ENCODE measurements at places on chromosomes 5 and 9. TPM values are rescaled to one million over a fixed set of nuclear protein-coding genes. Genes with fewer than 3 reads are reported as not detected.

AGXT2 gene
- total RNA-seq, result not detected

RASEF gene
- total RNA-seq, result 0.41 TPM

- DNase-seq, result no peak
These were observed 91.7 kb upstream of the ADAMTSL1 start for GRCh38 chr9:18382243-18382642.

- no peak for DNase-seq
These were observed 94.6 kb downstream of the PHF2 start for GRCh38 chr9:93671020-93671338.

GRCh38 chr9:94915476-94916450 is 189.3 kb downstream of the AOPEP start:
- DNase-seq, result no peak

DNA sequence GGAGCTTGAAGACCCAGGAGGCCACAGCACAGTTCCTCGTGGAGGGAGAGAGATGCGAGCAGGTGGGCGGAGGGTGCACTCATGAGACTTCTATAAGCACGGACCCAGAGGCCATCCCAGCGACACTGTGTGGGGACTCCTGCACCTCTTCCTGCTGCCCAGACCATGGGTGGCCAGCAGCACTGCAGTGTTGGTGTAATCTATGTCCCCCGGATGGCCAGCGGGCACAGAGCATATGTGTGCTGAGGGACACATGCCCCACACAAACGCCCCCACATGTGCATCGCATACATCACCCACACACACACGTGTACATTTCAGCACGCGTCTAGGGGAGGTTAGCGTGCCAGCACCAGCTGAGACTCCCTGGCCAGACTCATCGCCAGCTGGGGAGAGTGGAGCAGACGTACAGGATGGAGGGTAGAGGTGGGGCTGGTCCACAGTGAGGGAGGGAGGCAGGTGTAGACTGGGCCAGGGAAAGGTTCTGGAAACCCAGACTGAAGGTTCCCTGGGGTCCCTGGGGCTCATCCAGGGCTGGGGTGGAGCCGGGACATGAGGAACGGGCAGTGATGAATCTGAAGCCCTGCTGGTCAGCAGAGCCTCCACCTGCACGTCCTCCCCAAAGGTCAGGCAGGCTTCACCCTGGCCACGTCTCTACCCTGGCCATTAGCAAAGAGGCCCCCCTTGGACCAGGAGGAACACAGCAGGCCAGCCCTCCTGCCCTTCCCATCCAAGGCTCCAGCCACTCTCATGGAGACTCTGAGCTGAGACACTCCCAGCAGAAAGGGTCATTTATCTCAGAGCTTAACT is 27.6 kb downstream of the ADAMTS2 start:
- no peak for DNase-seq

Data from frontal cortex (tissue), 4 donors.